ENCODE measurements at places on chromosomes 12 and 14.

DNA sequence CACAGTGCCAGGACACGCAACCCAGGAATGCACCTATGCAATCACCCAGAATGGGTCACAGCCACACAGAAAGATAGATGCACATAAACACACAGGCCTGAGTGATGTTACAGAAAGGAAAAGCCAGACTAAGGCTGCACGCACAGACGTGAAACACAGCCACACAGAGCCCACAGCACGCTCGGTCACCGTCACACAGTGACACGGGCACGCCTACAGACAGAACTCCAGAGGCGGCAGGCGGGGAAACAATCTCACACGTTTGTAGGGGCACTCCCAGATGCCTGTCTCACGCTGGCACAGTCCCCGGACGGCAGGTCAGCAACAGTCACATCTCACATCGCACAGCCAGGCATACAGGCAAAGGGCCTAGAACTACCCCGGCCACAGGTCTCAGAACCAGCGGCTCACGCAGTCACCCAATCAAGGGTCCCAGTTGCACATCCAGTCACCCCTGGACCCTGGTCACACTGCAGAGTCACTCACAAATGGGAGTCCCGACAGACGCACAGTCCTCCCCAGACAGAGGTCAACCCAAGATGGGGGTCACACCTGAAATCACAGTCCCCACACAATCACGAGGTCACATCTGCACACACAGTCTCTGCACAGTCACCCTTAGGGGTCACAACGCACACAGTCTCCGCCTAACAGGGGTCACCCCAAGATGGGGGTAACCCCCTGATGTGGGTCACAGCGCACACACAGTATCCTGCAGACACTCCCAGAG, 790 bp downstream of the SSH1 start:
- peak; percentile 83 for DNase-seq

DNA sequence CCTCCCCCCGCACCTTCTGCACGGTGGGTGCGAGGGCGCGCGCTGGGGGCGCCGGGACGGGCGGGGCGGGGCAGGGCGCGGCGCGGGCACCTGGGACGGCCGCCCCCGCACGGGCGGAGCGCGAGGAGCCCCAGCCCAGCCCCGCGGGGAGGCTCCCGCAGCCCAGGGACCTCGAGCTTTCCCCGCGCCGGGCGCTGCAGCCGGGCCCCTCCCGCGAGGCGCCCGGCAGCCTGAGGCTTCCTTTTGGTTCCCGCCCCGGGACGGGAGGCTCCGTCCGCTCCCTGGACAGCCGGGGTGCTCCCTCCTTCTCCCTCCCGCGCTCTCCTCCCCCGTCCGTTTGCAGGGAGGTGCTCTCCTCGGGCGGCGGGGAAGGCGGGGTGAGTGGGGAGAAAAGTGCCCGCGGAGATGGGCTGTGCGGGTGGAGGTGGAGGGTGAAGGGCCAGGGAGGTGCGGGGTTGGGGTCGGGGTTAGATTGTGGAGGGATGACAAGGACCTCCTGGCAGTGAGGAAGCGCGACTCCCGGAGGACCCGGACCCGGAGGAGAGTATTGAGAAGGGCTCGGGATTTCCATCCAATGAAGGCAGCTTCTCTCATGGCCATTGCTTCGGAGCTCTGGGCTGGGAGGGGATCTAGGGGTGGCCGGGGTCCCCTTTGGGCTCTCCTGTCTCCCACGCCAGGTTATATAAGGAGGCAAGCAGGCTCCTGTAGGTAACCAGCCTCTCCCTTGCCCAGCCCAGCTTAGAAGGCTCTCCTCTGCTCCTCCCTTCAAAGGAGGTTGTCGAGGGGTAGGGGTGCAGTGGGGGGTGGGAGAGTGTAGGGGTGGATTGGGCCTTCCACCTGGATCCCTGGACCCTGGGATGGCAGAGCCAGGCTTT, 645 bp downstream of the JDP2 start:
- DNase-seq = peak; percentile 8

DNA sequence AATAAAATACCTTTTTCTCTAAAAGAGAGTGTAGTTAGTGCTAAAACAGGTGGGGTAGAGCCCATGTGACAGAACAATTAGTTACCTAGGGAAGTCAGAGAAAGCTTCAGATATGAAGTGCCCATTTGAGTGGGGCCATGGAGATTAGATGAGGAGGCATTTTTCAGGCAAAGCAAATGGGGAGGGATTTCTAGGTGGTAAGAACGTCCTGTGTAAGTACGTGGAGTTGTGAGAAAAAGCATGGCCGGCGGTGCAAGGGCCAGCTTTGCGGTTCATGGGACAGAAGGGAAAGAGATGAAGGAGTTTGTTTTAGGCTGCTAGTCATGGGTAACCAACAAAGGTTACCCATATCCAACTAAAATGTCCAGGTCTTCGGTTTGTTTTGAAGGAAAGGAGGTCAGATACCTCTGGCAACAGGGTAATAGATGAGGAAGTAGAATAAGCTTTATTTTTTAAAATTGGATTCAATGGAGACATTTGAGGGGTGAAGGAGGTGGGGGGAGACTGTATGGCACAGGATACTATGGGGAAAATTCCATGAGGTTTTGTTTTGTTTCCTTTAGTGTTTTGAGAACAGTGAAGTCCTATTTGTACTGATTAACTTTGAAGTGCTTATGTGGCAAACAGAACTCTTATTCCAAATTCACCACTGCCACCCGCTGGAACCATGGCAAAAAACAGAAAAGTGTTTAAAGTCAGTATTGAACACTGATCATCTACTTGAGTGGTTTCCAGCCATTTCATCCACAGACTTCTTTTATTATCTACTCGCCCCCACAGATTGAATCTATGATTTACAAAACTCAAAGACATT, 10.0 kb upstream of the SNRPF start:
- peak; percentile 33 for DNase-seq

GRCh38 chr12:27104546-27104945, 22.2 kb upstream of the C12orf71 start:
- no peak for DNase-seq

- DNase-seq = no peak
These were observed 182.2 kb upstream of the GSC start for GRCh38 chr14:94952097-94952496.

- no peak for DNase-seq
These were observed 120.2 kb downstream of the GXYLT1 start for GRCh38 chr12:42024495-42024830.

- DNase-seq = peak; percentile 52
These were observed 254.0 kb upstream of the USP15 start for GRCh38 chr12:62006076-62006732.

DNA sequence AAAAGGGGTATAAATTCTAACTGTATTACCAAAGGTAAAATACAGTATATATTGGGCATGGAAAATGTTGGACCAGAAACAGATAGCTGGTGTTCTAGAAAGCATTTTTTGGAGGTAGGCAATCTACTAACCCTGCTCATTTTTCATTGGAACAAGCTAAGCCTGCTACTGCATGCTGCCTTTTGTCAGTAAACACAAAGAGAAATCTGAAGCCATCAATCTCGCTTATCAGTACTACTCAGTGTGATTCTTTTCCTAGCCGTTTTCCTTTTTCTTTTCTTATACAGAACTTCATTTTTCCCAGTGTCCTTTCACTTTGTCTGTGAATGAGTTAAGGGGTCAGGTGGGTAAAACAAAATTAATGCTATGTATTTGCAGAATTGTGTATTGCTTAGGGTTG, 312.3 kb downstream of the NPAS3 start:
- DNase-seq = no peak

DNA sequence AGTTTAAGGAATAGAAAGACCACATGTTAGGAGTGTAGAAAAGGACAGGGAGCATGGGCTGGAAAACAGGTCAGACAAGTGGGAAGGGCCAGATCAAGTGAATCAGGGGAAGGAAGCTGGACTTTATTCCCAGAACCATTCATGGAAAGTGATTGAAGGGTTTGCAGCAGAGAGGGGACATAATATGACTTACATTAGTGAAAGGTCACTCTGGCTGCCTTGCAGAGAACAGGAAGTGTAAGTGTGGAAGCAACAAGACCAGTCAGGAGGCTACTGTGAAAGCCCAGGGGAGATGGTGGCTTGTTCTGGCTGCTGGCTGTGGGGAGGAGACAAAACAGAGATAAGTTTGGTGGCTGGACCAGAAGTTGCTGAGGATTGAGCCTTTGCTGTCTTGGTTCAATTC, 69.1 kb downstream of the VCPKMT start:
- DNase-seq = peak; percentile 76

DNA sequence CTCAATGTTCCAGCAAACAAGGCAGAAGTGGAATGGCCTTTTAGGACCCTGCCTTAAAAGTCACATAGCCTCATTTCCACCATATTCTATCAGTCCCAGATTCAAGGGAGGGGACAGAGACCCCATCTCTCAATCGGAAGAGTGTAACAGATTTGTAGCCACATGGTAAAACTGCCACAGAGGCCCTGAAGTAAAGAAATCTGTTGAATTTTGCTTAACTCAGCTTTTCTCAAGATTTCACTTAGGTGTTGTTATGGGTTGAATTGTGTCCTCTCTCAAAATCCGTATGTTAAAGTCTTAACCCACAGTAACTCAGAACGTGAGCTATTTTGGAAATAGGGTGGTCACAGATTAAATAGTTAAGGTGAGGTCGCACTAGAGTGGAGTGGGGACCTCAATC, 22.7 kb upstream of the CCDC60 start:
- no peak for DNase-seq

DNA sequence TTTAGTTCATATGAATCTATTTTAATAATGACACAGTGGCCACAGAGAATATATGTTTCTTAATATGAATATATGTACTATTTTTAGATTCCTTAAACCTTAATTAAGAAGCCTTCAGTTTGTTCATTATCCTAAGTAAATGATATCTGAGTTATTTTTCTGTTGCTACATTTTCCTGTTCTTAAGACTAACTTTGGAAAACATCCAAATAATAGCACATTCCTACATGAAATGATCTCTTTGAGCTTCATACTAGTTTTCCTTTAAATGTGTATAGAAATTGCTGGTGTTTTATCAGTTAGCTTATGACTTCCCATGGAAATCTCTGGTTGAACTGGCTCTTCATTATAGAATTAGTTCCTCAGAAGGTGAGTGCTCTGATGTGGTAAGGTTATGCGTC, 72.1 kb downstream of the POLR3B start:
- no peak for DNase-seq

DNA sequence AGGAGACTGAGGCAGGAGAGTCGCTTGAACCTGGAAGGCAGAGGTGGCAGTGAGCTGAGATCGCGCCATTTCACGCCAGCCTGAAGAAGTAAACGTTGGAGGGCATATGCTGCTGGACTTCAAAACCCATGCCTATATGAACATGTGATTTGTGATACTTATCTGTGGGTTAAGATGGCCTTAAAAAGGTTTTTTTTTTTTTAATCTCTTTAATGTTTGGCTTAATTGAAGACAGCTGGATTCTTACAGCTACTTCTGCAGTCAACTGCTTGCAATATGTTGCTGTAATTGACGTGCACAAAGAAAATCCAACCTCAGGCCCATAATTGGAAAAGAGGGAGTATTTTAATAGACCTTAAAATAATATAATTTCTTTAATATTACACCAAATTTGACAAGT, 1.5 kb upstream of the B3GNT4 start:
- DNase-seq = no peak

- no peak for DNase-seq
These were observed 24.1 kb upstream of the TRIM9 start for GRCh38 chr14:51118993-51119392.

GRCh38 chr12:56957229-56958052, at the start of gene RDH16:
Gene RDH16 (minus strand): TSS chr12:56957608. CDS start chr12:56957462, 146 bp downstream.
- DNase-seq = peak; percentile 66

DNA sequence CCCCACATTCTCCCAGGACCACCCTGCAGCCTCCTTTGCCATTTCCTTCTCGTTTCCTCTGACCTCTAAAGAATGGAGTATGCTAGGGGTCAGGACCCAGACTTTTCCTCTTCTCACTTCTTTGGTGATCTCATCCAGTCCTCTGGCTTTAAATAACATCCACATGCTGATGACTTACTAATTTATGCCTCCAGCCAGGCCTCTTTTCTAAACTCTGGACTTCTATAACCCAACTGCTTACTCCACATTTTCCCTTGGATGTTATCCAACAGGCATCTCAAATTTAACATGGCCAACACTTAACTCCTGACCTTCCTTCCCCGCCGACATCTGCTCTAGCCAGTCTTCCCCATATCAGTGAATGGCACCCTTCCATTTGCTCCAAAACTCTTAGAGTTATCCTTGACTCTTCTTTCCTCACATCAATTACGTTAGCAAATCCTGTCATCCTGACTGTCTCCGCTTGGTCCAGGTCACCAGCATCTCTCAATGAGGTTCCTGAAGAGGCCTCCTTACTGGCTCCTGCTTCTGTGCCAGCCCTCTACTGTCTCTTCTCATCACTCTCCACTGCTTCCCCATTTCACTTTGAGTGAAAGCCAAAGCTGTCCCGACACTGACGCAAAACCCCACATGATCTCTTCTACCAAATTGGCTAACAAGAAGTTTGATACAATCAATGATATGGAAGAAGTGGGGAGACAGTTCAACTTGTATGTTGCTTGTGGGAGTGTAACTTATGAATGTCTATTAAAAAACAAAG, 42.7 kb downstream of the TMBIM6 start:
- no peak for DNase-seq

GRCh38 chr14:99081156-99081765, 190.7 kb downstream of the BCL11B start:
- DNase-seq = no peak

DNA sequence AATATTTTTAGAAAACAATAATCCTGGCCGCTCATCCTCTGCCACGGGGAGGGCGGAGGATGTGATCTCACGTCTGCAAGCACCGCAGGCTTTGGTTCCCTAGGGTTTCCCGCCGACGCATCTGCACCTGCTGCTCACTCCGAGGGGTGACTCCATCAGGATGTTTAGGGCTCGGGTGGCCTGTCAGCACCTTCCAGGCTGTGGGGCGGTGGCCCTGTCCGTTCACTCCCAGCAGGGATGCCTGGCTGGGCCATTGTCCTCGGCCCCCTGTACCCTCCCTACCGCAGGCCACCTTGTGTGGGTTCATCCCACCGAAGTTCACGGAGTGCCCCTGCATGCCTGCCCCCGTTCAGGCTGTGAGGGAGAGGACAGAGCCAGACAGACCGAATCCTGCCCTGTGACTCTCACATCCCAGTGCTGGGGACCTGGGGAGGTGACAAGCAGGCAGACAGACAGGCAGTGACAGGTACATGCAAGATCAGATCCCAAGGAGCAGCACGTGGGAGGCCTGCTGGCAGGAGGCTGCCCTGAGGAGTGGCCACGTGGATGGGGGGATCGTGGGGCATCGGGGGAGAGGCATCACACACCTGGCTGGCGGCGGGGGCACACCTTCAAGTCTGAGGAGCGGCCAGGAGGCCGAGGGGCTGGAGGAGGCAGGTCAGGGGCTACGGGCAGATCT, 112.6 kb downstream of the ADGRD1 start:
- no peak for DNase-seq

DNA sequence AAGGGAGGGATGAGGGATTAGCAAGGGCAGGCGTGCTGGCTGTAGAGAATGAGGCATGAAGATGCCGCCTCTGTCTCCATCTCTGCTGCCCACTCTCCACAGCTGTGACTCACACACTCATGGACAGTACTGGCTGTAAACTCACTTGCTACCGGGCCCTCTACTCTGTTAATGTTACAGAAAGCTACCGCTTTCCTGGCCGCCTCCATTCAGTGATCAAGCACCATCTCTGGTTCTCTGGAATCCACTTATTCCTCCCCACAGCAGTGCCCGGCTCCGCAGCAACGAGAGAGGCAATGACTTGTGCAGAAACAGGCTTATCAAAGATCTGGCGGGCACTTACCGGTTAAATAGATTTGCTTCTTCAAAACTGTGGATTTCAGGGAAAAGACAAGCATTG, 34.8 kb downstream of the AMN start:
- no peak for DNase-seq

- DNase-seq = no peak
These were observed 31.4 kb downstream of the ALDH2 start for GRCh38 chr12:111798182-111798581.

- no peak for DNase-seq
These were observed 22.2 kb upstream of the PLEKHG6 start for GRCh38 chr12:6288235-6288634.

Data from LoVo (cell line).